ENCODE measurements at places on chromosomes 3 and 15.
A peak's percentile ranks its signal among the peaks of the same experiment; 100 is the strongest.

DNA sequence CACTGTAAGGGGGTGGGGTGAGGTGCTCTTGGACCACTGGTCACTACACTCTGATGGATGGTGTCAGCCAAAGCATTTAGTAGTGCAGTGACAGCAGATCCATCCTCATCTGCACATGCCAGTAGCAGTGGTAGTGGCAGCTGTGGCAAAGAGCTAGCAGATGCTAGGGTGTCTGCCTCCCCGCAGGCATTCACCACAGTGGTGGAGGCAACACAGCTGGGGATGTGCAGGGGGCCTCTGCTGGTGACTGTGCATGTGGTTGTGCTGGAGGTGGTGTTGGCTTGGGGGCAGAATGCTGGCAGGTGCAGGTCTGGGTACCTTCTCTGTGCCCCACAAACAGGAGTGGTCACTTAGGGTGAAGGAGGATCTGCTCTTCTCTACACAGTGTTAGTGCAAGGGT, 19.4 kb upstream of the DCUN1D1 start:
- no peak for DNase-seq

DNA sequence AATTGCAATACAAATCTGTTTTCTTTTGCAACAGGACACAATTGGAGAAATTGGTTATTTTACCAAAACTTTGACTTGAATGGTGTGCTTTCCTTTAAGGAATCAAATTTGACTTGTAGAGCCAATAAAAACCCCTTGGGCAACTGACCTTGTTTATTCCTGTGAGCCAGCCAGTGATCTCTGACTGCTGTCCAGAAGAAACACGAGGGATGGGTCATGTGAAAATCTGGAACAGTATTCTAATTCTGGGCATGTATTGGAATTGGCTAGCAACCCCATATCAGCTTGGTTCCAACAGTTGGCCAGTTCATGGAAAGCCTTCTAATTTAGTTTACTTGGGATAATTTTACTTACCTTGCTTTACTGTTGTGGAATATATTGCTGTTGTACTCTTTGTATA, 19.1 kb upstream of the HHATL start:
- DNase-seq = no peak

DNA sequence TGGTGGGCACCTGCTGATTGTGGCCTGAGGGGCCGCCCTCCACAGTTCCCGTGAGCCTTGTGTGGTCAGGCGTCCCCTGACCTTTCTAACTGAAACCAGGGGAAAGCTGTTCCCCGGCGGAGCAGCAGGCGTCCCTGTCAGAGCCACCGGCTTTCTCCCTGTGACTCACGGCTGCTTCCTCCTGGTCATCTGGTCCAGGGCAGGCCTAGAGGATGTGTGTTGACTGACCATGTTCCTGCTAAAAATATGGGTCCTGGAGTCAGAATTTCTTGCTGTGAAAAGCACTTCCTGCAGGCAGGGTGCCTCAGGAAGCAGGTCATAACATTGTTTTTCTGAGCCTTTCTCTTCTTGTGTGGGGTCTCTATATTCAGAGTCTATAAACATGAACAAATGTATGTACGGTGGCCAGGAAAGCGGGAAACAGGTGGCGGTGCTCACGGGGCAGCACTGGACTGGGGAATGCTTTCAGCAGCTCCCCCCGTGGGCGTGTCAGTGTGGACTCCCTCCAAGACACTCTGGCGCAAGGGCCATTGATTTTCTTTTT, 38.4 kb upstream of the CGNL1 start:
- DNase-seq = peak; percentile 66

- DNase-seq = no peak
These were observed 140.4 kb upstream of the CCDC54 start for GRCh38 chr3:107236655-107237337.

DNA sequence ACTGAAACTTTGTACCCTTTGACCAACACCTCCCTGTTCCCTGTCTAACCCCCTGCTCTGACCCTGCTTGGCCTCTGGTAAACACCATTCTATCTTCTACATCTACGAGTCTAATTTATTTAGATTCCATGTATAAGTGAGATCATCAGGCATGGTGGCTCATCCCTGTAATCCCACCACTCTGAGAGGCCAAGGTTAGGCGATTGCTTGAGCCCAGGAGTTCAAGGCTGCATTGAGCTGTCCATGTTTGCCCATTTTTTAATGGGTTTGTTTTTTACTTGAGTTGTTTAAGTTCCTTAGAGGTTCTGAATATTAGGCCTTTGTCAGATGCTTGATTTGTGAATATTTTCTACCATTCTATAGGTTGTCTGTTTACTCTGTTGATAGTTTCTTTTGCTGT, 16.9 kb downstream of the FBXW12 start:
- no peak for DNase-seq

DNA sequence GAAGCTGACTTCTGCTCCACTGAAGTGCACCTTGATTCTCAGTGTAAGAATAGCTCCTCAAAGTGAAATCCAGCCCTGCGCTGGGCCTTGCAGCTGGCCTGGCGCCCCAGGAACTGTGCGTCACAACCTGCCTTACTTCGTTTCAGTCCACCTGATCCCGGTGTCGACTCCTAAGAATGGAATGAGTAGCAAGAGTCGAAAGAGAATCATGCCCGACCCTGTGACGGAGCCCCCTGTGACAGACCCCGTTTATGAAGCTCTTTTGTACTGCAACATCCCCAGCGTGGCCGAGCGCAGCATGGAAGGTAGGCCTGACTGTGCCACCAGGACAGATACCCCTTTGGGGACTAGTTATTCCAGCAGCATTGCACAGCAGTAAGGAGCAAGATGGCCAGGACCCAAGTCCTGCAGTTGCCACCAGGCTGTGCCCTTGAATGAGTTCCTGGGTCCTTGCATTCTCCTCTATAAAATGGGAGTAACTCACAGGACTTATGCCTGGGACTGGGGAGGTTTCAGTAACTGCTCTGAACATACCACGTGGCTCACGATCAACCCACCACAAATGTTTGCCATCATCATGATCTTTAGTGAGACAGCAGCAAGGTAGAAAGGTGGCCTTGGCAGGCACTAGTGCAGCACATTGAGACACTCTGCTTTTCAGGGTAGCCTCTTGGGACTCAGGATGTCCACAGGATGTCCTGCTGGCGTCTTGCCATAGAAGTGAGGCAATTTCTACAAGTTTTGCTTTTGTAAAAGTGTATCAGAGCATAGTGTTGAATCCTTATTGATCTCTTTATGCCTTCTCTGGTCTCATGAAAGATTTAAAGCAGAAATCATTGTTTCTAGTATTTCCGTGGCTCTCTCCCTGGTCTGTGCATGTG, 46.8 kb downstream of the PXYLP1 start:
- no peak for DNase-seq

- DNase-seq = no peak
These were observed 22.3 kb downstream of the WDR49 start for GRCh38 chr3:167631471-167631870.

GRCh38 chr3:155664925-155665695, 79.8 kb downstream of the PLCH1 start:
- peak; percentile 57 for DNase-seq

- DNase-seq = no peak
These were observed 42.9 kb downstream of the IDH2 start for GRCh38 chr15:90059208-90059985.

DNA sequence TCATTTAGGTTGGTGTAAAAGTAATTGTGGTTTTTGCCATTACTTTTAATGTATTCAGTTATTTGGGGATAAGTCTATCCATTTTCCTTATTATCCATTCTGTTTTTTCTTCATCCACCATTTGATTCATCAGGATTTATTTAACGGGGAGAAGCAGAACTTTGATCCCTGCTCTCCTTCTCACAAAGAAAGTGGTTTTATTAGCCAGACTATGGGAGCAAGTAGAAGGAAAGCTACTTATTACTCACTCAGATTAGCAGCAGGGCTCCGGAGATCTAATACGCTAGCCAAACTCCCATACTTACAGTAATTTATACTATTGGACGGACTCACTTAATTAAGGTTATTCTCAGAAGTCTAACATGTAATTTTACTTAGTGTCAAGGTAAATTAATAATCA, 14.7 kb upstream of the TMEM87A start:
- no peak for DNase-seq

DNA sequence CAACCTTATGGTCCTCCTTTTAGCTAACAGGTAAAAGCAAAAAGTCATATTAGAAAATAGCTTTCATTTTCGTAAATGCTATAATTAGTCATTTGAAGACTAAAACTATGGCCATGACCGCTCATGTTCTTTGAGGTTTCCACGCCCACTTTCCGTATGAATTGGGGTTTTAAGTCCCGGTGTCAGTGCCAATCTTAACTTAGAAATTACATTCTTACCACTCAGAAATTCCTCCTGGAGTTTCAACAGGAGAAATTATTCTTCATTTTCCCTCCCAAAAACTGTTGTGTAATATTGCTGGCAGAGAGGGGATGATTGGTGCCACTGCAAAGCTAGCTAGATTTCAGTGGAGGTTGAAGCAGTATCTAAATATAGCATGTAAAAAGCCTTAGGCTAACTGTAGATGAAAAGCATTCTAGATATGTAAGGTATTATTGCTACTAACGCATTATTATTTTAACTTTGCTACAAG, 71.0 kb upstream of the MDFIC2 start:
- no peak for DNase-seq

- DNase-seq = peak; percentile 60
These were observed 14.5 kb downstream of the EFCAB12 start for GRCh38 chr3:129413687-129414506.

DNA sequence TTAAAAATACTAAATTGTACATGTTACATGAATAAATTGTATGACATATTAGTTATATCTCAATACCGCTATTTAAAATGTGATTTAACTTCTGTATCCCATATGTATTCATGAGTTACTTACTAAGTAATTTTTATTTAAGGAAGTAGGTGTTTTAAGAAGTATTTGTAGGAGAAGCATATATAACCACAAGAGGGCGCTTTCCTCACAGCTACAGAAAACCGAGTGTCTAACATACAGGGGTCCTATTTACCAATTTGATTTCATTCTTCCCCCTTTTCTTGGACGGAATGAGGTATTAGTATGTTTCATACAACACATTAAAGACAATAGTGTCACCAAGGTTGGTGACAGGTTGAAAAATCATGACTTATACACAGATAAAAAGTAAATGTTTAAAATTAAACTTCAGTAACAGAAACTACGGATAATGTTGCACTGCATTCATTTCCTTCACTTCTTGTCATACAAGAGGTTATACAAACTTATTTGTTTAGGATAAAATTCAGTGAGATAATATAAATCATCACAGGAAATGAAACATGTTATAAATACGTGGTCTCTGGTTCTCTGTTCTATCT, 253.6 kb downstream of the MAGI1 start:
- no peak for DNase-seq

DNA sequence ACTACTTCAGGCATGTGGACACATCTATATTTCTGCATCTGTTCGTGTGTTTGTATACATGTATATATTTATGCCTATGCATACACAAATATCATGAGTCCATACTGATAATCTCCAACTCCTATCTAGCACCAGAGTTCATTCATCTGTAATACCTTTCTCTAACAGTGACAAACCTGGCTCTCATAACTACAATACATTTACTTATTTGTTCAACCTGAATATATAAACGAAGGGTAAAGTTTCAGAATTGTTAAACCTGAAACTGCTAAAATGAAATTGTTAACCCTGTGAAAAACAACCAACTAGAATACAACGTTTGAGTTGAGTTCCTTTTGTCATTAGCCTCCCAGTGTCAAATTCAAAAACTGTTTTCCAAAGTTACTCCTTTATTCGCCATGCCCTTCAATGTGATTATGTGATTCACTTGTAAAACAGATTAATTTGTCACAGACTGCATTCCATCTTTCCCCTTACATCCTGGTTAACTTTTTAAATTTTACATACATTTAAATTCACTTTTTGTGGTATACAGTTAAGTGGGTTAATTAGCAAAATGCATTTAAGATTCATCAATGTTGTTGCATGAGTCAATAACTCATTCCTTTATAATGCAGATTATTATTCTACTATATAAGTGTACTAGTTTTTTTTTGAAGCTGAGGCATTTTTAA, 58.5 kb downstream of the PIK3R4 start:
- DNase-seq = no peak

- DNase-seq = no peak
These were observed 115.2 kb downstream of the PEX5L start for GRCh38 chr3:179921500-179921899.

DNA sequence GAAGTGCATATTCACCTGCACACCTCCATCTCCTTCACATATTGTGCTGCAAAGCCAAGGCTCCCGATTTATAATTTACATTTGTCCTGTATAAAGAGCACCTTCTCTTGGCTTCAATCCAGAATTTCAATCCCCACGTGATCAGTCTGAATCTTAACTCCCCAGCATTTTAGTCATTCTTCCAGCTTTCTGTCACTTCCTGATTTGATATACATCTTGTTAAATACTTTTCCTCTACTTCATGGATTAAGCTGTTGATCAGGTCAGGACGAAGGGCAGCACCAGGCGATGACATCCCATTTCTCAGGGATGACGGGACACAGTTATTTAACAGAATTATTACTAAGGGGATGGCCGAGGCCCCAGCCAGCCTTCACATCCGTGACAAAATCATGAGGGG, 212.5 kb downstream of the EPHB1 start:
- DNase-seq = no peak
